GM23338 (cell line): ENCODE measurements at places on chromosomes 3 and 15.

DNA sequence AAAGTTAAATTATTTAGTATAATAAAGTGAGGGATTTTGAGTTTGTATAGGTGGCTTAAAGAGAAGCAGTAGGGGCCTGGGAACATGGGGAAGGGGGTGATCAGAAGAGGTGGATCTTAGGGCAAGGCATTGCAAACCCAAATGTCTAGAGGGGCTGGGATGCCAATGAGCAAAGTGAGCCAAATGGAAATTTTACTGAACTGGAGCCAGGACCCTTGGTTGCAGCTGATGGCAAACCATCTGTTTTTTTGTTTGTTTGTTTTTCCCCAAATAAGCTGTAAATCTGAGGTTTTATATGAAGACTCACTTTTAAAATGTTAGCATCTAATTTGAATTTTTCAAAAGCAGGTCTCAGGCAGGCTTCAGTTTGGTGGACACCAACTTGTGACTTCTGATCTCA lies 14.8 kb upstream of the PARP14 start:
- DNase-seq, result no peak

DNA sequence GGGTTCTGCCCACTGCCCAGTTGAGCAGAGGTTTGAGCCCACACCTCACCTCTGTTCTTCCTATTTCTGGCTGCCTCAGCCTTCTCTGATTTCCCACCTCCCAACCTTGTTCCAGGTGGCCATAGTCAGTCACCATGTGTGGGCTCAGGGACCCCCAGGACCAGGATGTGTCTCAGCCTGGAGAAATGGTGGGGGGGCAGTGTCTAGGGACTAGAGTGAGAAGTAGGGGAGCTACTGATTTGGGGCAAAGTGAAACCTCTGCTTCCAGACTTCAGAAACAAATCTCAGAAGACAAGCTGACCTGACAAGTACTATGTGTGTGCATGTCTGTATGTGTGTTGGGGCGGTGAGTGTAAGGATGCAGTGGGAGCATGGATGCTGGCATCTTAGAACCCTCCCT lies 22.9 kb downstream of the SHF start:
- no peak for DNase-seq

GRCh38 chr15:47412802-47413201 lies 304.5 kb upstream of the SEMA6D start:
- no peak for DNase-seq

- DNase-seq, result no peak
Measured at GRCh38 chr3:160464971-160465370, 15.4 kb upstream of the TRIM59 start.

- DNase-seq, result no peak
Measured at GRCh38 chr15:43886558-43886957, 59.8 kb downstream of the WDR76 start.

DNA sequence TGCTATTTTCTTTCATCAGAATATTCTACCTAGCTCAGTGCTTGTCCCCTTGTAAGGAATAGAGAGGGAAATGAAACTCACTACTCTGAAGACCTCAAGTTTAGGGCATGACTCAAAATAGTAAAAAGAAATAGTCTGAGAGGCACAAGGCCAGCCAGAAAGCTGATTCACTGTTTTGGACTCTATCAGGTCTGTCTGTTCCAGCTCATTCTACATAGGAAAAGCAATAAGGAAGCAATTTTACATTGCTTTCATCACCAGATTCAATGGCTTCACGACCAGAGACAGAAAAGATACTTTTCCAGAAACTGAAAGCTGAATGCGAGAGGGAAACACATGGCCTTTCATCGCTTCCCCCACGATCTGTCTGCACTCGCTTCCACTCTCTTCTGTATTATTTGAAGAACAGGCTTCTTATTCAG lies 276.0 kb downstream of the GBE1 start:
- no peak for DNase-seq

GRCh38 chr3:131444180-131444579 lies 58.6 kb downstream of the MRPL3 start:
- no peak for DNase-seq

- DNase-seq, result no peak
Measured at GRCh38 chr15:66850078-66850991, 148.3 kb downstream of the SMAD6 start.

DNA sequence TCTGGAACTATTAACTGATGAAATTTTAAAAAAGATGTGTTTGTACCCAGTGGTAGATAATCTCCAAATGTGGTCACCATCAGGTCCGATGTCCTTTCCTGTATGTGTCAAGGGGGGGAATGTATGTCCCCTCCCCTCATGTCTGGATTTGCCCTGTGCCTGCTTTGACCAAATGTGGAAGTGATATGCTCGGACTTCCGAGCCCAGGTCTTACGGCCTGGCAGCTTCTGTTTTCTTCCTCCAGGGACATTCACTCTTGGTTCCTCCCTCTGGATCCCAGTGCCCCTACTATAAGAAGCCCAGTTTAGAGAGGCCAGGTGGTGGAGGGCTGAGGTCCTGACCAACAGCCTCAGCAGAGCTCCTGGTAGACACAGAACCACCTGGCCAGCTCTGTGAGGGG lies 75.5 kb downstream of the CCR1 start:
- no peak for DNase-seq

- DNase-seq, result no peak
Measured at GRCh38 chr3:104961851-104962250, 404.9 kb upstream of the ALCAM start.

GRCh38 chr15:60535743-60536142 lies 56.8 kb upstream of the ICE2 start:
- no peak for DNase-seq

GRCh38 chr15:53627279-53627678 lies 132.2 kb downstream of the WDR72 start:
- no peak for DNase-seq

GRCh38 chr3:133570937-133571320 lies 2.6 kb upstream of the CDV3 start:
- no peak for DNase-seq

DNA sequence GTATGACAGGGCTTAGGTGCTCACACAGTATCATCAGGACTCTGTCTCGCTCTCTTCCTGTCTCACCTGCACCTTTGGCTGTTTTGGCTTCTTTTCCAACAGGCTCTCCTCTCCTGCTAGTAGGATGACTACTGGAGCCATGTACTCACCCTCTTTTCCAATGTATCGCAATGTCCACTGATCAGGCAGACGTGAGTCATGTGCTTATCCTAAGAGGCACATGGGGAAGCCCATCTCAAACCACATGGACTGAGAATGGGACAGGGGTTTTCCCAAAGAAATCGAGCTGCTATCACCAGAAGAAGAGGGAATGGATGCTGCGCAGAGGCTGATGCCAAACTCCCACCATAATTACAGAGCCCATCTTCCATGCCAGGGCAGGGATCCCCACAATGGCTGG lies 180.6 kb downstream of the IL5RA start:
- no peak for DNase-seq

DNA sequence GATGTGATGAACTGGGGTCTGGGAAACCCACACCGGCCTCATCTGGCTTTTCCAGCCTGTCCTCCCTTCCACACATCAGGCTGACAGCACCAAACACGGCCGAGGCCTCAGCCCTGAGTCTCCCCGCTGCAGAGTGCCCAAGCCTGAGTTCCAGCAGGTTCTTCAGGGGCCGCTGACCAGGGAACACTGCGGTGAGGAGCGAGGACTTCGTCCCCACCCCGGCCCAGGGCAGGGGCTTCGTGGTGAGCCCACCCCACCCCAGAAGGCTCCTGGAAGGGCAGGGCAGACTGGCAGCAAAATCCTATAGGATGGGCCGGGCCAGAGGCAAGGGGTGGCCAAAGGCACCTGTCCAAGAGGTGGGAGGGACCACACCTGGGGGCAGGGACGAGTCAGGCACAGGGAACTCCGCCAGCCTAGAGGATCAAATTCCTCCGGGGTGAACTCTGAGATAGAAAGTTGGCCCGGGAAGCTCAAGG lies at the start of gene SLC51A:
TSS of gene SLC51A (plus strand) at position 446 of the 476 bp plus-strand sequence. CDS start 179 bp downstream, outside the sequence.
- DNase-seq, result peak; percentile 82

DNA sequence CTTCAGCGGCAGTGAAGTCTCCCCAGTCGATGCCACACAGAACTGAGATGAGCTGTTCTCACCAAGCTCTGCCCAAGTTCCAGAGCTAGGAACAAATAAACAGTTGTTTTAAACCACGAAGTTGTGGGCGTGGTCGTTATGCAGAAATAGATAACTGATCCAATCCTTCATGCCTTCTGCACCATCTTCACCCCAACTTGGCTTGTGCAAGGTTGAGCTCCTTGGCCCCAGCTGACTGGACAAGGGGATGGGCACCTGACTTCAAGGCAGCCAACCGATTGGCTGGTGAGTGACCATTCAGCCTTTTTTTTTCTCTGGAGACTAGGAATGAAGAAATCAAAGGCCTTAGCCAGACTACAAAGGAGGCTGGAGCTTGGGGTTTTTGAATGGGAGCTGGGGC lies 23.9 kb downstream of the LINGO1 start:
- DNase-seq, result no peak

DNA sequence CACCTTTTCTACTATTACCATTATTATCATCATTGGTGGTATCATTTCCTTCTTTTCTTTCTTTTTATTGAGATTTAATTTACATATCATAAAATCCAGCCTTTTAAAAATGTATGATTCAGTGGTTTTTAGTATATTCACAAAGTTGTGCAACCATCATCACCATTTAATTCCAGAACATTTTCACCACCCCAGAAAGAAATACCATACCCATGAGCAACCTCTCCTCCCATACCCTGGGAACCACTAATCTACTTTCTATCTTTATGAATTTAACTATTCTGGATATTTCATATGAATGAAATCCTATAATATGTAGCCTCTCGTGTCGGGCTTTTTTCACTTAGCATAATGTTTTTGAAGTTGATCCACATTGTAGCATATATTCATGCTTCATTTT lies 29.1 kb downstream of the AAGAB start:
- DNase-seq, result no peak

DNA sequence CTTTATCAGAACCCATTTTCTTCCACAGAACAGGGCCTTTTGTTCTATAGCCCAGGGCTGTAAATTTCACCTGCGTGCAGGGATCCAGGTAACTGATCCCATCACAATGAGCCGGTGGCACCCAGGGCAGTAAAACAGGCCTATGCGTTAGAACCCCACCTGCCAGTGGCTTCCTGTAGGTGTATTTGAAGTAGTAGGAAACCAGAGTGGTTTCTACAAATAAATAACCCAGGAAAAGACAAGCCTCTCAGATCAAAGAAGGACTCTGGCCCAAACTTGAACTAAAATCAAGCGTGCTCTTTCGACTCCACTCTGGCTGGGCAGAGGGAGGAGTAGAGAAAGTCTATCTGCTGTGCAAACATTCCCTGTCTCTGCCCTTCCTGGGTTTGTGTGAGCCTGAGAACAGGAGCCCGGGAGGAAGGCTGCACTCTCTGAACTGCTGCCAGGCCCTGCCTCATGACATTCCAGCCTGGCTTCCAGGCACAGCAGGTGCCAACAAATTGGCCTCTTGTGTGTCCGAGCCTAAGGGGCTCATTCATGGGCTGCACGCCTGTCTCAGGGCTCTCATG lies 77.7 kb downstream of the CEMIP start:
- DNase-seq, result peak; percentile 38

DNA sequence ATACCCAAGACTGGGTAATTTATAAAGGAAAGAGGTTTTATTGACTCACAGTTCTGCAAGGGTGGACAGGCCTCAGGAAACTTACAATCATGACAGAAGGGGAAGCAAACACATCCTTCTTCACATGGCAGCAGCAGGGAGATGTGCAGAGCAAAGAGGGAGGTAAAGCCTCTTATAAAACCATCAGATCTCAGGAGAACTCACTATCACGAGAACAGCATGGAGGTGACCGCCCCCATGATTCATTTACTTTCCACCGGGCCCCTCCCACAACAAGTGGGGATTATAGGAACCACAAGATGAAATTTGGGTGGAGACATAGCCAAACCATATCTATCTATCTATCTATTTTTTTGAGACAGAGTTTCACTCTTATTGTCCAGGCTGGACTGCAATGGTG lies 5.4 kb downstream of the GDPGP1 start:
- no peak for DNase-seq

DNA sequence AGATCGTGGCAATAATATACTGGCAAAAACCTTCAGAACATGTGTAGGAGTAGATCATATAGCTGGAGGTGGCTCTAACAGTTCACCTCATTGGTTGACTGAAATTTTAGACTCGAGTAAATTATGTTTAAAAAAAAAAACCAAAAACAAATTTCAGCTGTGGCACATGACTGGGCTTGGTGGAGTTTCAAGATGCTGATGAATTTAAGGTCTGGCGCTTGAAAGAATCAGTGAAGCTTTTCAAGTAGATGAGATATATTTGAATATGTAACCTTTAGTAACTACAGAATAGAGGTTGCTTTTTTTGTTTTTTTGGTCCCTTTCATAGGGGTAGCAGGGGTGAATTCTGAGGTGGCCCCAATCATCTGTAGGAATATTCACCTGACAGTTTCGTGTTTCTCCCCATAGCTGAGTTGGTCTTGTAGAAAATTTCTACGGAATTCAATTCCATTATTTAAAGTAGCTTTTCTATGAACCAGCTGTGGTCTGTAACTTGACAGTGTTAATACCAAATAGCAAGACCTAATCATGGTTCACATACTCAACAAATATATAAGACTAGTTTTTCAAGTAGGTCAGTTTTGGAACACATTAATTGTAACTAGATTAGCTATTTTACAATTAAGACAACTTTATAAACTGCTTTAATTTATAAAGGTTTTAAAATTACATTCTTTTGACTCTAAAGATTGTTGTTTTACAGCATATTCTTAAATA lies 65.6 kb downstream of the MAP4 start:
- DNase-seq, result no peak

- DNase-seq, result no peak
Measured at GRCh38 chr3:60175680-60176079, 1075.6 kb downstream of the FHIT start.

DNA sequence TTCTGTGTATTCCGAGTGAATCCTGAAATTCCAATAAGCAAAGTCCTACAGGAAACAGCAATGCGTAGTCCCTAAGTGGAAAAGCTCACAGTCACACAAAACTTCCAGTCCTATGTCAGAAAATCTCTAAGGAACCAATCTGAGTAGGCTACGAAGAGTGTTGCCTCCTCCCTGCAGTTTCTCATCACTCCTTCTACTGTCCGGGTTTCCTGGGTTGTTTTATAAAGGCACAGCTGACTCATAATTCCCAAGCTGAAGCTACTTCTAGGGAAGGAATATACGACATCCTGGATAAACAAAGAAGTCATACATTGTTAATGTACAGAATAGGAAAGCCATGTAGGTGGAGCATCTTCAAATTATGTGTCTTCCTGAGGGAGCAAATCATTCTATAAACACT lies 65.7 kb upstream of the RGMA start:
- no peak for DNase-seq

GRCh38 chr3:162933656-162934055 lies 1437.0 kb downstream of the OTOL1 start:
- DNase-seq, result no peak

GRCh38 chr3:192850451-192850981 lies 67.1 kb downstream of the MB21D2 start:
- DNase-seq, result no peak

DNA sequence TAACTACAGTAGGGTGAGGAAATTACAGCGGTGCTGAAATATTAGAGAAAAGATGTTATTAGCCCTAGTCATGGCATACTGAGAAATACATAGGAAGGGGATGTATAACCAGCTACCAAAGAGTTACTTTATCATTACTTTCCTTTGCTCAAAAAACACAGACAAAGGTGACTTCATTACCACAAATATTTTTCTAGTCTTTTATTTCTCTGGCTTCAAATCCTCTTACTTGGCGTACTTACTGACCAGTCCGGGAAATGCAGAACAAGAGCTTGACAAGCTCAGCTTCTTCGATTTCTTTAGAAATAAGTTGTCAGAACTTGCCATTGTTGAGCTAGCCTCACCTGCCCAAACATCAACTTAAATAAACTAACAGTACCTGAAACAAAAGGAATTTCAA lies 142.1 kb upstream of the TMCO5A start:
- DNase-seq, result no peak

GRCh38 chr3:138099417-138099816 lies 16.0 kb downstream of the DZIP1L start:
- DNase-seq, result no peak
